NCI-H460 (cell line): ENCODE measurements at places on chromosomes 2 and 18. TPM values are rescaled to one million over a fixed set of nuclear protein-coding genes. Genes with fewer than 3 reads are reported as not detected.
A peak's percentile ranks its signal among the peaks of the same experiment; 100 is the strongest.

The METTL8 gene
- 34.3 and 35.2 TPM in 2 replicates for total RNA-seq

- no peak for DNase-seq
These were observed 7.3 kb downstream of the IL37 start for GRCh38 chr2:112918256-112918655.

The CYS1 gene
- 0.14 and 0.22 TPM in 2 replicates for total RNA-seq

- no peak for DNase-seq
These were observed 33.4 kb downstream of the PUM2 start for GRCh38 chr2:20317197-20317596.

The GREB1L gene
- total RNA-seq, result 1.9 and 2.1 TPM in 2 replicates

GRCh38 chr2:29233428-29233827 lies 118.2 kb downstream of the CLIP4 start:
- DNase-seq, result no peak

- no peak for DNase-seq
These were observed 764.8 kb downstream of the RNF144A start for GRCh38 chr2:7681881-7682461.

GRCh38 chr18:11859903-11860407 lies 8.7 kb downstream of the CHMP1B start:
- DNase-seq, result peak; percentile 70

DNA sequence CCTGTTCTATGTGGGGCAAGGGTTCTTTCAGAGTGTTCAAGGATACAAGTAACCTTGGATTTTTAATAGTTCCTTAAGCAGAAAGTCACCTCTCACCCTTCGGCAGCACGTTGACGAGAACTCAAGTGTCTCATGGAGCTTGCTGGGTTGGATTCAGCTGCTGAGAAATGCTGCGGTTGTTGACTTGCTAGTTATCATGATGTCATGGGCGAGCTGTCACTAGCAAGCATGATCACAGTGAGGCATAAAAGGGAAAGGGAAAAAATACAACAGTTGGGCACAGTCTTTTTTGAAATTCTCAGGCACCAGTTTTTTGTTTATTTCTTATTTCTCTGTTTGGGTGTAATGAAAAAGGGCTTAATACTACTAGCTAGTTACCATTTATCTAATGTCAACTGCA lies 53.2 kb downstream of the ADCYAP1 start:
- no peak for DNase-seq

- DNase-seq, result no peak
These were observed 62.0 kb downstream of the TMEM185B start for GRCh38 chr2:120161190-120161589.

DNA sequence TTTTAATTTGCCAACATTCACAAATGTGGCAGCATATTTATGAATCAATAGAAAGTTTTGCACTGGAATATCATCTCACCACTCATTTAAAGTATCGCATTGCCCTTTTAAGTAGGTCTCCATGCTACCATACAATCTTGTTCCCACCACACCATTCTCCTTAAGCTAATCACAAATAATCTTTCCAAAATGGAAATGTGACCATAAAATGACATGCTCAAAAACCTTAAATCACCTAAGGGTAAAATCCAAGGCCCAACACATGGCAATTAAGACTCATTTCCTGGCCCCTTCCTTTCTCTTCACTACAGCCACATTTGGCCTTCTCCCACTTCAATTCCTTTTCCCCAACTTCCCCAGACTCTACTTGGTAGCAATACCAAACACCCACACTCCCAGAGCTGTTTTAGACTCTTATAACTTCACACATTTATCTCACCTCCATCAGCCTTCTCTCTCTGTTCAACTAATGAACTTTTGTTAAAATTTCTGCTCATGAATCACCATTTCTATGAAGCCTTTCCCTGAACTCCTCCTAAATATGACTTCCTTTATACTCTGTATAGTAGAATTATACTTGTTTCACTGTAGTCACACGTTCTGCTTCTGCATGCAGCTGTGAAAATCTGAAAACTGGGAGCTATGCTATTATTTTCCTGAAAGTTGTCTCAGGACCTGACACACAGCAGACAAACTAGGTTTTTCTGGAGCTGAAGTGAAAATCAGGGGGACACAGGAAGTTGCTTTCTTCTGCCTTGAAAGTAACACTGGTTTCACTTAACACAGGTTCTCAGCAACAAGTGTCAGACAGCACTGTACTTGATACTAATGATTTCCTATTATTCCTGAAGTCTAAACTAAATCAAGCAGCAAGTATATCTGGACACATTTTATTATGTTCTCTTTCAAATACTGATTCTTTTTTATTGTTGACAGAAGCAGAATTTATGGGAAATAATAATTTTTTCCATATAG lies 303.9 kb downstream of the ZEB2 start:
- DNase-seq, result no peak
